ENCODE measurements at places on chromosomes 3 and 15.

DNA sequence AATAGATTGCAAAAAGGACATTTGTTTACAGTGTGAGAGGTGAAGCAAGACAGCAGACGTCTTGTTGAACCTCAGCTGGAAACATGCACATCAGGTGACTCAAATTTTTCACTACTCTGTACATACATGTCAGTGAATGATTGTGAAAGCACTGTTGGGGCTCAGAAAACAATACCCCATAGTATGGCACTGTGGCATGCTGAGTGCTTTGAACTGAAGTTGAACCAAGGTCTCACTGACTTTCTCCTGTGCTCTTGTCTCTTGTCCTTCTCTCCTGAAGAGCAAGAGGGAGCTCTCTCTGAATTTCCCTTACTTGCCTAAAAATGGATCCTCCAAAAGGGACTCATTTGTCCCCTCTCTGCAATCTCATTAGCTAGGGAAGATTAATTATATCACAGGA is 24.5 kb upstream of the NEDD4 start:
- DNase-seq = no peak

GRCh38 chr15:37361621-37362020 is 261.3 kb upstream of the MEIS2 start:
- DNase-seq = no peak

GRCh38 chr3:196969660-196970546 is 1.3 kb upstream of the PIGZ start:
- no peak for DNase-seq

- DNase-seq = no peak
Measured at GRCh38 chr3:146124126-146124801, 36.7 kb downstream of the PLOD2 start.

GRCh38 chr15:88476635-88477060 is 9.1 kb downstream of the MRPS11 start:
- no peak for DNase-seq

- DNase-seq = no peak
Measured at GRCh38 chr3:180278583-180279188, 241.9 kb upstream of the PEX5L start.

DNA sequence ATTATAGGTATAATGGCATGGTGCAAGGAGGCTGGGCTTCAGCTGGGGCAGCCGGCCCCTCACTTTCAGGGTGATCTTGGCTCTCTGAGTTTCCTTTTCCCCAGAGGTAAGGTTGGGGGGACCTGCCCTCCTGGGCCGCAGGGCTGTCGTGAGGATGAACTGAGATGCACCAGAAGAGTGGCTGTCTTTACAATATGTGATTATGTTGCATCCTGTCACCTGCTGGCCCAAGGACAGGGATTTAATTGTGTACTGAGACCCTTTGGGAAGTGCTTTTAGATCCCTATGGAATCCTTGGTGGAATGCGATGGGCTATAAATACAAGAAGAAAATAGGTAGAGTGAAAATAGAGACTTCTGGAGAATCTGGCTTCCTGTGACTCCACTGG is 22.1 kb downstream of the ANAPC13 start:
- DNase-seq = no peak

DNA sequence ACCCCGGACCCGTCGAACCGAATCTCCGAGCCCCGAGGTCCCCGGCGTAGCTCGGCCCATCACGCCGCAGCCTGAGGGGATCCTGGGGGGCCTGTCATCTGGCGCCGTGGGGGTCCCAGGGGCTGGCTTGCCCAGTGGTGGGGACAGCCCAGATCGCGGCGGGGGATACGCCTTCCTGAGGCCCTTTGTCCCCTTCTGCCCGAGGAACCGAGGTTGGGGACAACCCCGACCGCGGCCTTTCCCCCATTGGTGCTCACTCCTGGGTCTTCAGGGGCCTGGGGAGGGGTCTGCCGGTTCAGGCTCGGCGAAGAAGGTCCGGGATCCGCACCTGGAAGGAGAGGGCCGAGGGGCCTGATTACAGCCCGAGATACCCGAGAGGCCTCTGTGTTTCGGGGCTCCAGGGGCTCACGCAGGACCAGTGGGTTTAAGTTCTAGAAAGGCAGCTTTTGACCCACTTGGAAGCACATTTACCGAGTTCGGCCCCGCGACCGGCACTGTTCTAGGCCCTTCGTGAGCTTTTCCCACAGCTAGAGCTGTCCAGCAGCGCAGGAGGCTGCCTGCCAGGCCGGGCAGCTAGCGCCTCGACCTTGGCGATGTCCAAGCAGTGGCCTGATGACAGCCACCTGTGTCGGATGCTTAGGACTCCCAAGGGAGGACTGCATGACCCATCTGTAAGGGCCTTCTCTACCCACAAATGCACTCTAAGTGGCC is 504 bp downstream of the ABHD2 start:
- no peak for DNase-seq

DNA sequence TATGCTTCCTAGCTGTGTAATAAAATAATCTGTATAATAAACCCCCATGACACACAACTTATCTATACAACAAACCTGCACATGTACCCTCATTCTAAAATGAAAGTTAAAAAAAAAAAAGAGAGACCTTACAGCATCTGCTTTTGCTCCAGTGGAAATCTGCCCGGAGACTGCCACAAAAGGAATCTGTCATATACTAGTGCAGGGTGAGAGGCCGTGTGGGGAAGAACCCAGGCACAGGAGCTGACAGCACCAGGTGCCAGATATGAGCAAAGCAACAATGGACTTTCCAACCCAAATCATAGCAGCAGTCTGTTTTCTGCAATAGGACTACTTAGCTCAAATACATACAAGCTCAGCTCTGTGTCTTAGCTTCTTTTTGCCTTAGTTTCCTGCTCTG is 346.5 kb downstream of the ROBO1 start:
- DNase-seq = no peak

DNA sequence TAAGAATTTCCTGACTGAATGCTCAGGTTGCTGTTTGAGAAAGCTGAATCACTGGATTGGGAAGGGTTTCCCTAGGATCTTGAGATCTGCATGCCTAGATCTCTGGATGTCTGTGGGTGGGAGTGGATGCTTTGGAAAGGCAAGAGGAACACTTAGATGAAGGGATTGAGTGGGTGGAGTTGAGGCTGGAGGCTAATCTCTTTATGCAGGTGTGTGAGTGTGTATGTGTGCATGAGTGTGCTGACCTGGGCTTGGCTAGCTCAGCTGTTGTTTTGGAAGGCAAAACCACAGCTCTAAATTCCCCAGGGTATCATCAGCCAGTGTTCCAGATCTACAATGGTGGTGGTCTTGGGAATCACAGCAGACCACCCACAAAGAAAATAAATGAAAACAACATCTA is 60.5 kb downstream of the CLDN1 start:
- DNase-seq = no peak

GRCh38 chr15:99123713-99124451 is 19.0 kb downstream of the SYNM start:
- DNase-seq = peak; percentile 50

DNA sequence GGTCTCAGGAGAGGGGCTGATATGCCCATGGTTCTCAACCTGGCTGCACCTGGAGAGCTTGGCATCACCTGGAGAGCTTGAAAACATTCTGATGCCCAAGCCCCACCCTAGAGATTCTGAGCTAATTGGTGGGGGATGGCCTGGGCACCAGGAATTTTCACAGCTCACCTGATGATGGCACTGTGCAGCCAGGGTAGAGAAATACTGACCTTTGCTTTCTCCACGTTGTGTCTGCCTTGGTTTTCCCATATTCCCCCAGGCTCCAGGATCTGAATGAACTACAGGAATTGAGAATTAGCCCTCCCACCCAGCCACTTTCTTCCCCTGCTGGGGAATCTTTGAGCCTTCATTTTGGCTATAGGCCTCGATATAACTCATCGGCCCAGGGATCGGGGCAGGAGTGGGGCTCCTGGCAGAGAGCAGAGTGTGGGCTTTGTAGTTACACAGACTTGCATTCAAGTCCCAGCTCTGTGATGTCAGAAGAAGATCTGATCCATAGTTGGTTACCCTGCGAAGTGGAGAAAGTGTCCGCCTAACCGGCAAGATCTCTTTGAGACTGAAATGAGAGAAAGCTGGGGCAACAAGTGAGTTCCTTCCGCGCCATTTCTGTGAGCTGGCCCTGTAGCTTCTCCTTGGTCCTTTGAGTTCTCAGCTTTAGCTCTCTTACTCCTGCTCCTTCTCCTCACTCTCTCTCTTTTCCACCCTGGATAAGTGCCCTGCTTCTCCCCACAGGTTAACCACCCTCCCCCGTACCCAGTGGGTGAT is 33.1 kb upstream of the UBE2Q2 start:
- no peak for DNase-seq

- DNase-seq = no peak
Measured at GRCh38 chr15:93300796-93301195, 211.8 kb upstream of the RGMA start.

DNA sequence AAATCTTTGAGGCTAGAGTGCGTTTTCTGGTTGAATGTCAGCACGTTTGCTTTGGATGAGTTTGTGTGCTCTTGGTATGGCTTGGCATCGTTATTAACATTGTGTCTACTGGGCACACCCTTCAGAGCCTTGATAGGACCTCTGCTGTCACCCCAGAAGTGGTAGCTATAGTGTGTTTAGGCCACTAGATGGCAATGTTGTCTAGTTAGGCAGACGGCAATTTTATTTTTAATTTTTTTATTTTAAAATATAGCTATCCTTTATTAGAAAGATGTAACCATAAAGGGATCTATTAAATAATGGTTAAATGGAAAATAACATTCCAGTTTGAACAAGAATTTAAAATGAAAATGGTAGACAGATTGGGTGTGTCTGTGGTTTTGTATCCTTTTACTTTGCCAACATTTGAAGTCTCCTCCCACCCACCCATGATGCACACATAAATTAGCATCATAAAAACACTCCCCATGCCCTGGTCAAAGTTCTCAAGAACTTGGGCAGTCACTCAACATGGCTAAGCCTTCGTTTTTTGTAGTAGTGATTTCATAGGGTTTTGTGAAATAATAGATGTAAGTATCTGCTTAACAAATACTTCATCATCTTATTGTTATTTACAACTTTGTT is 200.7 kb downstream of the KCNH8 start:
- DNase-seq = no peak

DNA sequence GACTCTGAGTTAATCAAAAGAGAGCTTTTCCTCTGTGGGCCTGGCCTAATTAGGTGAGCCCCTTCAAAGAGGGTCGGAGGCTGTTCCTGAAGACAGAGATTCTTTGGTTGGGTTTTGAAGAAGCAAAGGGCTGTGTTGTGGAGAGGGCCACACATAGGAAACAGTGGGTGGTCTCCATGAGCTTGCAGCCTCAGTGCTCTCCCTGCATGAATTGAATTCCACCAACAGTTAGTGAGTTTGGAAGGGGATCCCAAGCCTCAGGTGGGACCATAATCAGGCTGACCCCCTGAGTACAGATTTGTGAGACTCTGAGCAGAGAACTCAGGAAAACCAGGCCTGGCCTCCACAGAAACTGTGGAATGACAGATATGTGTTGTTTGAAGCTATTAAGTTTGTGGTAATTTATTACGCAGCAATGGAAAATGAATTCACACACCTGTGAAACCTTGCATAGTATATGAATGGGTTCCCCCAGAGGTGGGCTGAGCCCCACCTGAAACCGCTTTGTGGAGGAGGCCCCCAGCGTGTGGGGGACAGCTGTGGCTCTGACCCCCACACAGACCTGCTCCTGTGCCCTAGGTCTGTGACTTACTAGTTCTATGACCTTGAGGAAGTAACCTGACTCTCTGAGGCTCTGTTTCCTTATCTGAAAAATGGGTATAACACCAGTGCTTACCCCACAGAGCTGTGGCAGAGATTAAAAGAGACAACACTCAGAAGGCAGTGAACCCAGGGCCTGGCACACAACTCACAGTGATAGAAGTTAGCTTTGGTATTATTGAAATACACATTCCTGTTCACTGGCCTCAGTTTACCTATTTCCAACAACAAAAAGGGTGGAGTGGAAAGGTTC is 431.3 kb downstream of the FOXP1 start:
- no peak for DNase-seq

DNA sequence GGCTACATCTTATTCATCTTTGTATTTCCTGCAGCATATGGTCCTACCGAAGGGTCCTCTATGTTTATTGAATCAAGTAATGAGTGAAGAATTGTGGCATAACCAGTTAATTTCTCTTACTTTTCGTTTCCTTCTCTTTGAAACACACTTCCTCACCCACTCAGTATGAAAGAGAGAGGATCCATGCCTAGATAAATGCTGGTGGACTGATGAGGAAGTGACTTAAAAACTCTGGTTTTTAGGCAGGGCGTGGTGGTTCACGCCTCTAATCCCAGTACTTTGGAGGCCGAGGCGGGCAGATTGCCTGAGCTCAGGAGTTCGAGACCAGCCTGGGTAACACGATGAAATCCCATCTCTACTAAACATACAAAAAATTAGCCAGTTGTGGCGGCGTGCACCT is 2.2 kb upstream of the MB21D2 start:
- DNase-seq = no peak

DNA sequence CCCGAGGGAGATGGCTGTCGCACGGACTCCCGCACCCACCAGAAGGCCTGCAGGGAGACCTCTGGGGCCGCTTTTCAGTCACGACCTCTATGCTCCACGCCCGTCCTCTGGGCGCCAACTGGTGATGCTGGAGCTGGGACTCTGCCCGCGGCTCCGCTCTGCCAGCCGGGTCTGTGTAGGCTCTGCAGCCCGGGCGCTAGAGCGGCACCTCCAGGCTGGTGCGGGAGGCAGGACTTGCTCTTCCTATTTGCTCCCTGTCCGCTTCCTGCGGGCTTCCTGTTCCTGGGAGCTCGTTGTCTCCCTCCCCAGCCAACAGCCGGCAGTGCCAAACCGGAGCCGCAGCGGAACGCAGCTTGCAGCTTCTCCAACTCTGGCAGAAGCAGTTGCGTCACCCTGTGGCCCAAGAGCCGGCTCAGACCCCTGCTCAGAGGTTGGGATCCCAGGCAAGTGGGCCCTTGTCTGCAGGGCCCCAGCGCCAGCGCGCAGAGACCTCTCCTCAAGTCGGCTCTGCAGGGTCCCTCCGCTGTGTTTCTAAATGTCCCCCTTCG is 285.9 kb downstream of the XXYLT1 start:
- no peak for DNase-seq

- DNase-seq = no peak
Measured at GRCh38 chr3:42511736-42512135, 9.3 kb downstream of the VIPR1 start.

- DNase-seq = no peak
Measured at GRCh38 chr15:34853001-34853758, 57.8 kb upstream of the ACTC1 start.

DNA sequence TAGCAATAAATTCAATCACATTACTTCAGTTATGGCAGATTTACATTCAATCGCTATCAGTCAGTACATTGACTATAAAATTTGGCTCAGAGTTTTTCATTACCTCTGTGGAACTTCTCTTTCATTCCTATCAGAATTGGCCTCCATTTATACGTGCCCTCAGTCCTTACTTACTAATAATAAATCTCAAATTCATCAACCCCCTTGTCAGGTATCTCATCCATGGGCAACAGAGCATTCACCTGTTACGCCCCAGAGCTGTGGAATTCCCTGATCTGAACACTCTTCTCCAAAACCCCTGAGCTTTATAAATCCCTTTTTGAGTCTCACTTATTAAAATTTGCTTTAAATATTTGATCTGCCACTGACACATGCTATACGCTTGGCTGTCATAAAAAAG is 492.9 kb downstream of the GBE1 start:
- DNase-seq = no peak

All from NCI-H2081 treated with DMSO at 0.1 percent for 48 hours (cell line).